IPS DF 6.9 (cell line): ENCODE measurements at places on chromosomes 5 and 9.

- DNase-seq, result no peak
These were observed 518 bp downstream of the LOX start for GRCh38 chr5:122077366-122078115.

GRCh38 chr5:140642718-140643117 lies 3.5 kb downstream of the TMCO6 start:
- DNase-seq, result no peak

DNA sequence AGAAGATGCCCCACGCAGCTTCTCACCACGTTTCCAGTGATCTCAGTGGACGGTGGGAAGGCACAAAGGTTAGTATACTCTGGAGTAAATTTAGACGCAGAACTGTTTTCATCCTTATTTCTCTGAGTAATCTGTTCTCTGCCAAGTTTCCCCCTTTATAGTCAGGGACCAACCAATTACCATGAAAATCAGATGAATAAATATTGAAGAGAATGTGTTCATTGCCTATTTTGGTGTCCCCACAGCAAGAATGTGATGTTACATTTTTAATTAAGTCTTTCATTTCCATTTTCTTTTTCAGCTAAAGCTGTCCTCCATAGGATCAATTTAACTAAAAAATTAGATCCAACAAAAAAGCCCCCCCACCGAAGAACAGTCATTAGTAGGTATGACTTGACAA lies 41.4 kb downstream of the S1PR3 start:
- DNase-seq, result no peak

DNA sequence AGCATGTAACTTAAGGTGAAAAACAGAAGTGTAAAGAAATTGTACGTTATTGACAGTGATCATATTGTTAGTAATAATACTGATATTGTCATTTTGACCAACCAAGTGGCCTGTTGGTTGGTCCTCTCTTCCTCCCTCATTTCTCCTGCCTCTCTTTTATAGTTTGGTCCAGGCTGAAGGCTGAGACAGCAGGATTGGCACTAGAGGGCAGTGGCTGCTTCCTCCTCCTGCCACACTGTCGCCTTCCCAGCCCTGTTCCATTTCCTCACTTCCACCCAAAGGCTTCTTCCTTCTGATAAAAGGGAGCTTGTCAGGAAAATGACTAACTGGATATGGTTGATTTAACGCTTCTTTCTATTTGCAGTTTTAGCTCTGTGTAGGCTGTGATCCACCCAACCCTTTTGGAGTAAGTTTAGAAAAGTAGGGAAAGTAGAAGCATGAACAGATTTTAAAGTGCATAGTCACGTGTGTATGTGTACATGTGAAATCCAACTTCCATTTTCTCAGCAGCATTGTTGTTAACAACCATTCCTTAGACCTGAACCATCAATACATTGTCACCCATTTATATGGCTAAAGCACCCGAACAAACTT lies 35.6 kb downstream of the PTCD2 start:
- peak; percentile 20 for DNase-seq

- no peak for DNase-seq
These were observed 407.6 kb downstream of the DNAH5 start for GRCh38 chr5:13536933-13537332.

DNA sequence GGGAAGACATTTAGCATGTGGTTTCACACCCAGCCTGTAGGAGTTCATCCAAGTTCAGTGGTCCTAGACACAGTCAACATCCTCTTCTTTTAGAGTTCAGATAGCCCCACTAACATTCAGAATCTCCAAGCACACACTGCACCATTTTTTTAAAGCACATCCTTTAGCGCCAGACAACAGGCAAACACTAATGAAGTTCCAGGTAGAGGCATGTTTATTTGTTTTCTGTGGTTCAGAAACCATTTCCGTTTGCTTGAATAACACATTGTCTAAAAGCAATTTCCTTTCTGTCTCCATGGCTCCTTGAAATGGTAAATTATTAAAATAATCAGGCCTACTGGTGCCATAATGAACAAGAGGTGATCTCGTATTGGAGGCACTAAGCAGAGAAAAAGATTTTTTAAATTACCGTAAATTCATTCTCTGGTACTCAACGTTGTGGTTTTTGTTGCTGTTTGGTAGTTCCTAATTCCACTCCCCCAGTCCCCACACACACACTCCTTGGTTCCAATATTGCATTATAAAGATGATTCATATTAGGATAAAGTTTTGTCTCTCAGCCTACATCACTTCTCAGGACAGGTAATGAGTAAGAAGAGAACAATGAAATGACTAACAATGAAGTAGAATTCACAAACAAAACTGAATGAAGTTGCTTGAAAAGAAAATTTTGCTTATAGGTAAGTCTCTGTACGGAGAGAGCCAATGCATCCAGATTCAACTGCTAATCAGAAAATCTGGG lies 153.1 kb downstream of the PCSK1 start:
- no peak for DNase-seq

DNA sequence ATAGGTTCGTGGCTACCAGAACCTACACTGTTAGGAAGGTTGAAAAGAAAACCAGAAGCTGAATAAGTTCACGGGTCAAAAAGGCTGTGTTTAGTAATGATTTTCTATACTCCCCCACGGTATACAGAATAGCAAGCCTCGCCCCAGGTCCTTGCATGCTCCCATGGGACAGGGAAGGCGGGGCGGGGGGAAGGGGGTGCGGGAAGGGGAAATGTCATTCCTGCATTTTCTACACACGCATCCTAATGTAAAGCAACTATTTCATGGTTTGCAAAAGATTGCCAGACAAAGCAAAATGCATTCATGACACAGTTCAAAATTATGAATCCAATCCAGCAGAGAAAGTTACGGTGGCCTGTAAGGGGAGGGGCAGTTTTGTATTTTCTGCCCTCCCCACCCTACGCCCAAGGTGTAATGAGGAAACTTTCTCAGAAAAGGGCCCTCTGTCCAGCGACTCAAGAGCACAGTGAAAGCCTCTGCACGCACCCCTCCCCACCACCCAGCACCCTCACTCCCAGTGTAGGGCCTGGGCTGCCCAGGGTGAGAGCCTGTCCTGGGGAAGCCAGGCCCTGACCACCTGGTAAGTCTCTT lies 105.2 kb downstream of the ROR2 start:
- DNase-seq, result no peak

DNA sequence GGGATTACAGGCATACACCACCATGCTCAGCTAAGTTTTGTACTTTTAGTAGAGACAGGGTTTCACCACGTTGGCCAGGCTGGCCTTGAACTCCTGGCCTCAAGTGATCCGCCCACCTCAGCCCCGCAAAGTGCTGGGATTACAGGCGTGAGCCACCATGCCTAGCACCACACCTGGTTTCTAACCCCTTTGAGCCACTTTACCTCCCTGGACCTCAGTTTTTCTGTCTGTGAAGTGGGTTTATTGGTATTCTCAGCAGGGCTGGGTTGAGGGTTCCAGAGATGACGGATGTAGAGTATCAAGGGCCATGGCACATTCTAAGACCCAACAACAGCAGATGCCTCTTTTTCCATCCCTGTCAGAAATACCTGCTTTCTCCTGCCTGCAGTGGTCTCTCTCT lies 38.6 kb downstream of the AMBP start:
- no peak for DNase-seq

DNA sequence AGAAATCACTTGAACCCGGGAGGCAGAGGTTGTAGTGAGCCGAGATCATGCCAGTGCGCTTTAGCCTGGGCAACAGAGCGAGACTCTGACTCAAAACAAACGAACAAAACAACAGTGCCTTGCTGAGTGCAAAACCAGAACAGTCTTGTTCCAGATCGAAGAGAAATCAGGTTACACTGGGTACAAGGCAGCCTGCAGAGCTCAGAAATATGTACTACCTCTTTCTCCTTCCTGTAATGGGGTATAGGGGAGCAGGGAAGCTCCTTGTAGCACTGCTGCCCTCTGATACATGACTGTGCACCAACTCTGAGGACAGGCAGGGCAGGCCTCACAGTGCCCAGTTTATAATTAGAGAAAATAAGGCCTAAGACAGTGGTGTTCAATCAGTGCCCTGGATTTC lies 24.7 kb downstream of the TBC1D2 start:
- DNase-seq, result no peak

- no peak for DNase-seq
These were observed 132.1 kb downstream of the MACROH2A1 start for GRCh38 chr5:135266975-135267374.

DNA sequence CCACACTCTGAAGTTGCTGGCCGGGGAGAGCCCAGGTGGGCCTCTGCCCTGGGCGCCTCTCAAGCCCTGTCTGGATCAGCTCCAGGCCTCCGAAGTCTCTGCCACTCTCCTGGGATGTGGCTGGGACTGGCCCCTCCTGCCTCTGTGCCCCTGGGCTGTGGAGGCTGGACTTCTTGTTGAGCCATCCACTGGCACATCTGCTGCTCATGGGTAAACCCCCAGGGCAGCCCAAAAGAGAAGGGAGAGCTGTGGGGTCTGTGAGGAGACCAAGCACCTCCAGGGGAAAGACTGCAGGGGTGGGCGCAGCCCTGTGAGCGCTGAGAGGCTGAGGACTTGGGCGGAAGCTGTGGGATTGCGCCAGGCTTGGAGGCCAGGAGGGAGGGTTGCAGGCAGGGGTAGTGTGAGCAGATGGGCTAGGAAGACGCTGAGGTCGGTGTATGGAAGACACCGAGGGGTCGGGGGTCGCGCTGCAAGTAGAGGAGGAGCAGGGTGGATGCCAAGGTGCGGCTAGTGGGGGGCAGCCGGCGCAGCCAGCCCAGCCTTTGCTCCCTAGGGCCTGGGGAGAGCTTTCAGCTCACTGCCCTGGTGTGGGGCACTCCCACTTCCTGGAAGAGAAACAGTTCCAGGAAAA lies 118.1 kb downstream of the WNK2 start:
- no peak for DNase-seq

GRCh38 chr9:21053851-21054250 lies 22.4 kb upstream of the HACD4 start:
- DNase-seq, result no peak

- no peak for DNase-seq
These were observed 449.3 kb downstream of the PRR16 start for GRCh38 chr5:120913396-120913795.

- DNase-seq, result no peak
These were observed 57.9 kb upstream of the ERBIN start for GRCh38 chr5:65868509-65868908.

GRCh38 chr5:150801117-150801927 lies 22.8 kb downstream of the SMIM3 start:
- no peak for DNase-seq

- DNase-seq, result no peak
These were observed 367.4 kb downstream of the PSAT1 start for GRCh38 chr9:78664370-78664769.

DNA sequence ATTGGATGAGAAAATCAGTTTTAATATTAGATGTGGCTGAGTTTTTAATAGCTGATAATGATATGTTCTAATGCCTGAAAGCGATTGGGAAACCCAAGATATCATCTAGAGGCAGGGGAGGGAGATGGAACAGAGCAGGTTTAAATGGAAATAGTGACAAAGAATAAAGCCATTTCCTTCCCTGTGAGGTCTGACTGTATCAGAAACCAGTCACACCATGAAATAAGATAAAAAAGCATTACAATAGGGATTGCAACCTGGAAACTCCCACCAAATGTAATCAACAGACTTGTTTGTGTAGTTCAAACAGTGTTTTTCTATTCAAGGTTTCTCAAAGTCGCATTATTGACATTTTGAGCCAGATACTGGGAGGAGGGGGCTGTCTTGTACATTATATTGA lies 110.1 kb upstream of the SMIM23 start:
- DNase-seq, result no peak

- DNase-seq, result no peak
These were observed 5.4 kb upstream of the GNE start for GRCh38 chr9:36263683-36264082.

DNA sequence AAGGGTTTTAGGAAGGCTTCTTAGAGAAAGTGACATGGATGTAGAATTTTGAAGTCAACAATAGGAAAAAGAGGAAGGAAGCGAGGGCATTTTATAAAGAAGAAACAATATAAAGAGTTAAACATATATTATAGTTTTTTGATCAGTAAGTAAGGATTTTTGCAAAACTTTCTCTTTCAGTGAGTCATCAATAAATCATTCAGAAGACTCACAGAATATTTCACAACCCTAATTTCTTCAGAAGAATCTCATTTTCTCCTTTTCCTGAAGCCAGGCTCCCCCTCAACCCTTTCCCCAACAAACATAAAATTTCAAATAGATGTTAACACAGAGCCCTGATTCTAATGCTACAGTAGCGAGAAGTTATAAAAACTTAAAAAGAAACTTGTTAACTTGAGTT lies 4.3 kb upstream of the COX7C start:
- DNase-seq, result no peak
